Effector memory CD8-positive, alpha-beta T cell (primary cell): ENCODE measurements at places on chromosomes 11 and 22.

- peak; percentile 78 for DNase-seq
Measured at GRCh38 chr11:130389335-130389935, 39.0 kb downstream of the ADAMTS8 start.

DNA sequence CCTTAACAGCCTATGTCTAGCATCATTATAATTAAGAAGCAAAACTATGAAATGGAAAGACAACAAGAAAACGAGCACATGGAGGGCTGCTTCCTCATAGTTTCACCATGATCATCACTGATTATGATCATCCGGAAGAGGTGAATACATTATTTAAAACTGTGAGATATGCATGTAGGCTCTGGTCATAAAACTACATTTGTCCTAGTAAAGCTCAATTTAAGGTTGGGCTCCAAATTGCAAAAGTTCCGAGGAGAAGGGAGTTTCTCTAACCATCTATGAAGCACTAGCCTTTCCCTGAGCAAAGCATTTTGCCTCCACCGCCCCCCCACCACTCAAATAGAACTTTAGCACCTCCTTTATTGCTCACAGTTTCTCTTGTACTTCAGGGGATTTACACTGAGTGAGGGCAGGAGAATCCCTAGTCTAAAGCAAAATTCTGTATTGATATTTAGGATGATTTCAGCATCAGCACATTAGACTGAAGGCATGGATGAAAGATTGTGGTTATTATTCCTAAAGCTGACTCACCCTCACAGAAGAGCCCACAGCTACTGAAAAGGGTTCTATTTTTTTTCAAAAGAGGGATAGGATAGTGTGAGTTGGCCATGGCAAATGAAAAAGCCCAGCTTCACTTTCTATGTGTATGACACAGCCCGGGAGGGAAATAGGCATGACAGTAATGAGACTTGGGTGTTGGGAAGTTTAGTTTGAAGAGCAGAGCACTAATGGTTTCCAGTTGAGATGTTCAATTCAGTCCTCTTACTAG, 203.4 kb downstream of the CADM1 start:
- DNase-seq = no peak

GRCh38 chr22:30891781-30892180, 76.8 kb downstream of the MORC2 start:
- no peak for DNase-seq

- DNase-seq = no peak
Measured at GRCh38 chr11:97570636-97571035, 1180.8 kb downstream of the JRKL start.

DNA sequence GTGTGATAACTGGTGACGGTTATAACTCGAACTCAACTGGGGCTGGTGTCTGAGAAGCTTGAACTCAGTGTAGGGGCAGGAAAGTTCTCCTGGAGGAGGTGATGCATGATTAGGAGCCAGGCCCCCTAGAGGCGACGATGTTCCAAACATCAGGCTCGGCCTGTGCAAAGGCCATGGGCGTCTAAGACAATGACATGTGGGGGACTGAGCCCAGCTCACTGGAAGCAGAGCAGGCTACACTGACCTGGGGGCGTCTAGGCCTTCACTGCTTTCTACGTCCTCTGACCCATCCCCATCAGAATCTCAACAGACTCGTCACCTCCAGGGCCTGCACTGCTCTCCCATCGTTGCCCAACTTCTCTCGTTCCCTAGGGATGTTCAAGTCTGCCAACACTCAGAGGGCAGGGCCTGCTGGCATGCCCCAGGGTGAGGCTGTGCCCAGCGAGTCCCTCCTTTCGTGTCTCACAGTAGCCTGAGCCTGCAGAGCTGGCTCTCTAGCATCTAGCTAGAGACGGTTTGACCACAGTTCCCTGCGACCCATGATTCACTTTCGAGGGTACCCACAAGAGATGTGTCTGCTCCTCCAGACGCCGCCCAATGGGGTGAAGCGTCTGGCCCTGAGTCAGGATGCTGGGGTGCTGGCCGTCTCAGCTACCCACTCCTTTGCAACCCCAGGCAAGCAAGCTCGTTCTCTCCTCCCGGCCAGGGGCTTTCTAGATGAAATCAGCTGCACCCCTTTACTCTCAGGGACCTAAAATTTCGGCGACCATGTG, 1.1 kb upstream of the ATG16L2 start:
- peak; percentile 63 for DNase-seq

- no peak for DNase-seq
Measured at GRCh38 chr11:63262547-63262946, 19.1 kb upstream of the SLC22A25 start.

DNA sequence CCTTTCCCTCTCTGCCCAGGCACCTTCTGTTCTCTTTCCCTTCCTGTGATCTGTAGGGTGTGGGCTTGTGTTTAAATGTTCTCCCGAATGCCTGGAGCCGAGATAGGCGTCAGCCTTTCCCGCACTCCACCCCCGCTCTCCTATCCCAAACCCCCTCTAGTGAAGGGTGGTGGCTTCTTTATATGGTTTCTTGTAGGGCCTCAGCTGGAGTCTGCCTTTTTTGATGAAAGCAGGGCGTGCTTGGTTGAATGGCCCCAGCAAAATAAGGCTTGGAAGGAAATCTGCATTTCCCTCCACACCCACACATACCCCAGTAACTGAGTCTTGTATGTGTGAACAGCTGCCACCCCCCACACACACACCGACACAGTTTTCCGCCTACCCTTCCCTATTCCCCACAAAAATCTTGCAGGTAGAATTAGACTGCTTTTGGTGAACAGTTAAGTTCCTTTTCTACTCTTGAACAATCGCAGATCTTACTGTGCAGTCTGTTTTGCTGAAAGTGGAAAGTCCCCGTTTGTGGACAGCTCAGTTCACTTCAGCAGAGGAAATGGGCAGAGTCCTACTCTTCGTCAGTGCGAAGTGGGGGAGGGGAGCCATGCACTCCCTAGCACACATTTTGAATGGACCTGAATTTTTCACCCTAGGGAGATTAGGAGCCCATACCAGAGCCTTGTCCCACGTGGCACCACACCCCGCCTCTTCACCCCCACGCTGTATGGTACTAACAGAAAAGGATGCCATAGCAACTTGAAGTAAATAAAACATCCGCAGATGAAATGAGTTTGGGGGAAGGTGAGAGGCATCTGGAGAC, 25.5 kb upstream of the GRK2 start:
- peak; percentile 87 for DNase-seq

GRCh38 chr11:12223771-12224536, 113.6 kb downstream of the MICAL2 start:
- DNase-seq = no peak

DNA sequence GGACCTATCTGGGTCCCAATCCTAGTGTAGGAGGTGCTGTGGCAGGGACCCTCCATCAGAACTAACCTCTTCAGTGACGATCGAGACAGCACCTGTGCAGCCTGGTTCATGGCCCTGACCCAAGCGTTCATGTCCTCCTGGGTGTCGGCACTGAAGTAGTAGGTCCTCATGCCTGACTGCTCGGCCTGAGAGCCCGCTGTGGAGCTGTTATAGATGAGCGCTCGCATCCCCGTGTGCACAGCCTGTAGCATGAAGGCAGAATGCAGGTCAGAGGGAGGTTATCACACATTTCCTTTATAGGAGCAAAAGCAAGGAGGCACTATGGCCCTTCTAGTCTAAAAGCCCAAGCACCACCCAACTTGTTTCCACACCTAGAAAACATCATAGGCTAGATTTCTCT, 103.0 kb downstream of the C11orf58 start:
- DNase-seq = no peak
